Hematopoietic multipotent progenitor cell treated with erythropoietin and hydrocortisone succinate and interleukin-3 and kit ligand, for 4 days (in vitro differentiated cells): ENCODE measurements at places on chromosomes 4 and X.
A peak's percentile ranks its signal among the peaks of the same experiment; 100 is the strongest.

DNA sequence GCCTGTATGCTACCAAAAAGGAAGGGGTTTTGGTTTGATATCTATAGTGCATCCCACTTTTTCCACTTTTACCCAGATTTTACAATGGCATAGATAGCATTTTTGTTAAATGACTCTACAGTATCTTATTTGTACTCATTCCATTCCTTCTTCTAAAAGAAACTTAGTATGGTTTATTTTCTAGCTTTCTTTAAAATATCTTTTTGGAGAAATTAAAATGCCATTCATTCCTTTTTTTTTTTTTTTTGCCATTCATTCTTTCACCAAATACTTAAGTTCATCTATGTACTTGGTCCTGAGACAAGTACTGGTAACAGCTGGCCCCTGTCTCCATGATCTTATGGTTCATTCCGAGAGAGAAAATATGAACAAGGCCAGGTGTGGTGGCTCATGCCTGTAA, 49.1 kb downstream of the MID1 start:
- no peak for DNase-seq

DNA sequence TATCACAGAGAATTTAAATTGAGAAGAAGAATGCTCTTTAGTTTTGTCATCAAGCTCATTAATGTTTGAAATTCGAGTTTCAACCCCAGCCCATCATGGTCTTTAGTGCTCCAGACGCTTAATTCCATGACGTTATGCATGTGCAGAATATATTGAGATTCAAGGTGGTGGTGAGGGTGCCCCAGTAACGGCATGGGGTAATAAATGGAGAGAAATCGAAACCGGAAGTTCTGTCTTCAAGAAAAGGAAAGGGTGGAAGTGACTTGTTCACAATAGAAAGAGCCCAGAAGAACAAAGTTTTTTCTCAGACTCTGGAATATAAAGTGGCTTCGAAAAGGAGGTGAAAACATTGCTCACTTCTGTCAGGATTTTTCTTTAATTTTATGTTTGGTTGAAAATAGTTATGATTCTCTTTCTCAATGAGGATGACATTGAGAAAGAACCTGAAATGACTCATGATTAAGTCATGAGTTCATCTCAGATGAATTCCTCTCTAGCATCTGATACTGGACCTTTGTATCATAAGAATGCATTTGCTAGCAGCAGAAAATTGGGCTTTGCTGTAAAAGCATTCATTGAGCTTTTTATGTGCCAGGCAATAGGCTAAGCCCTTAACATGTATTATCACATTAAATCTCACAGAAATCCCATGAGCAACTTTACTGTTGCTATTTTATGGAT, 779 bp upstream of the DDX60L start:
- DNase-seq, result peak; percentile 92

GRCh38 chrX:103554687-103555424, 30.5 kb upstream of the TCEAL4 start:
- DNase-seq, result peak; percentile 86

GRCh38 chr4:16196482-16197393, 29.5 kb downstream of the TAPT1 start:
- peak; percentile 56 for DNase-seq

GRCh38 chr4:147596377-147596776, 20.8 kb upstream of the TMEM184C start:
- no peak for DNase-seq
